T-helper 2 cell (primary cell): ENCODE measurements at places on chromosomes 11 and 22.

GRCh38 chr11:88103337-88104206 lies 71.7 kb downstream of the RAB38 start:
- no peak for DNase-seq

DNA sequence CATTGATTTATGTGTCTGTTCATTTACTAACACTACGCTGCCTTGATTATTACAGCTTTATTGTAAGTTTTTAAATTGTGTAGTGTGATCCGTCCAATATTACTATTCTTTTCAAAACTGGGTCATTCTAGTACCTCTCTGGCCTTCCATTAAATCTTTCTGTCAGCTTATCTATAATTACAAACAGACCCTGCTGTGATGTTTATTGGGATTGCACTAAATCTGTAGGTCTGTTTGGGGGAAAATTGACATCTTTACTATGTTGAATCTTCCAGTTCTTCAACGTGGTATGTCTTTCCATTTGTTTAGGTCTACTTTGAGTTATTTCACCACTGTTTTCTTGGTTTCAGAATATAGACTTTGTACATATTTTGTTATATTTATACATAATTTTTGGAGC lies 15.6 kb downstream of the CABIN1 start:
- DNase-seq, result no peak

- peak; percentile 39 for DNase-seq
Measured at GRCh38 chr11:12196308-12196707, 85.9 kb downstream of the MICAL2 start.

GRCh38 chr11:13008061-13008435 lies 1.1 kb upstream of the RASSF10 start:
- DNase-seq, result no peak

- no peak for DNase-seq
Measured at GRCh38 chr11:70873736-70874412, 378.5 kb downstream of the SHANK2 start.

DNA sequence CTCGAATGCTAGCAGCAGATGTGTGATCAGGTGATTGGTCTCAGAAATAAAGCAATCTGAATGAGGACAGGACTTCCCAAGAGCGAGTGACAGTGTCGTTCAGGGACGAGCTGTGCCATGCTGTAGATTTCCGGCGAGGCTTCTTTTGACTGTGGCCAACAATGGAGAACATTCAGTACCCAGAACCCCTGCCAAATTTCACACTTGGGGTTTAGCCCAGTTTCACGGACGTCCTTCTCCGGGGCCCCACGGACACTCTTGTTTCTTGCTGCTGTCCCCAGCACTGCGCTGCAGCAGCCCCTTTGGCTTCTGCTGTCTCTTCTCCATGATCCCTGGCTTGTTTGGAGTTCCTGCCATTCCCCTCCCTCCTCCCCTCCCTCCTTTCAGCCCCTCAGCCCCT lies 115.1 kb upstream of the GRAMD1B start:
- DNase-seq, result no peak

DNA sequence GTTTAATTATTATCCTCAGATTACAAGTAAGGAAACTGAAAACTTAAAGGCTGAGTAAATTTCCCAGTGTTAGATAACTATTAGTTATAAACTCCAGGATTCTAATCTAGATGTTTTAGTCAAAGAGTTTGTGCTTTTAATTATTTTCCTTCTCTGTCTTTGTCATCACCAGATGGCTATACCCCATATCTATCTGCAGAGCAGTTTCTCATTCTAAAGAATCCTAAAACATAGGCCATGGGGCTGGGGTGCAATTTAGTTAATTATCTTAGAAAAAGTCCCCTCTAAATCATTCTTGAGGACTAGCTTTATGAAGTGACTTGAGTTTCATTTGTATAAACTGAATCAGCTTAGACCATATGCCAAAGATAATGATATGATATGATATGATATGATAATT lies 556.3 kb upstream of the ANO5 start:
- DNase-seq, result no peak

- no peak for DNase-seq
Measured at GRCh38 chr11:67013511-67014045, 9.4 kb upstream of the SYT12 start.

GRCh38 chr22:44898236-44898635 lies 111.6 kb downstream of the PHF21B start:
- no peak for DNase-seq

- no peak for DNase-seq
Measured at GRCh38 chr22:40334060-40334459, 12.2 kb upstream of the ADSL start.

DNA sequence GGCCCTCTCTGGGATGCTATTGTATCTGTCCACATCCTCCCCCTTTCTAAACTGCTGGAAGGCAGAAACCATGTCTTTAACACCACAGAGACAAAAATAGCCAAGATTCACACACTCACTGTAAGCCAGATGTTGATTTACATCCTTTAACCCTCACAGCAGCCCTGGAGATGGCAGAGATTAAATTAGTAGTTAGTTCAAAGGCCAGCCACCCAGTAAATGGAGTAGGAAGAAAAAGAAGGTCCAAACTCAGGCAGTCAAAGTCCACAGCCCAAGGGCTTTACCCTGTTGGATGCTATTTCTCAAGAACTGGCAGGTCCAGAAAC lies 2.1 kb upstream of the ZNHIT2 start:
- DNase-seq, result no peak

DNA sequence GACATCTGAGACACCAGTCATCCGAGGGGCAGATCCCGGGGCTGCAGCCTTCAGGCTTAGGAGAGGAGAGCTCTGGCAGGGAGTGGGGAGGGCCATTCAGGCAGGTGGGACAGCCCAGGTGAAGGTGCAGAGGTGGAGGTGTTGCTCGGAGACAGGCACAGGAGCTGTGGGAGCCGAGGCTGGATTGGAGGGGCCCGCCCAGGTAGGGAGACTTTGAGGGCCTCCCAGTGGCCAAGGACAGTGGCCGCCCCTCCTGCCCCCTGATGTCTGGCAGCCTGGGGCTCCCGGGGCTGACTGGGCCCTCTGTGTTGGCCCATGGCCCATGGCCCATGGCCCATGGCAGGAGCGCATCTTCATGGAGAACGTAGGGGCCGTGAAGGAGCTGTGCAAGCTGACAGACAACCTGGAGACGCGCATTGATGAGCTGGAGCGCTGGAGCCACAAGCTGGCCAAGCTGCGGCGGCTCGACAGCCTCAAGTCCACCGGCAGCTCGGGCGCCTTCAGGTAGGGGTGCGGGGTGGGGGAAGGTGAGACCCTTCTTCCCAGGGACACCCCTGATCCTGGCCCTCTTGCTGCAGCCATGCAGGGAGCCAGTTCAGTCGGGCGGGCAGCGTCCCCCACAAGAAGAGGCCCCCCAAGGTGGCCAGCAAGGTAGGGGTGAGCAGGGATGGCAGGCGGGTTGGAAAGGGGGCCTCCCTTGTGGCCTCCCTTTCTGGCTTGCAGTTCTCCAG lies 13.3 kb downstream of the TMEM258 start:
- no peak for DNase-seq
